ENCODE measurements at places on chromosomes 7 and 10.

GRCh38 chr10:126387041-126387921, 996 bp downstream of the ADAM12 start:
- DNase-seq, result no peak

- no peak for DNase-seq
These were observed 24.6 kb downstream of the GLRX3 start for GRCh38 chr10:130160775-130161174.

DNA sequence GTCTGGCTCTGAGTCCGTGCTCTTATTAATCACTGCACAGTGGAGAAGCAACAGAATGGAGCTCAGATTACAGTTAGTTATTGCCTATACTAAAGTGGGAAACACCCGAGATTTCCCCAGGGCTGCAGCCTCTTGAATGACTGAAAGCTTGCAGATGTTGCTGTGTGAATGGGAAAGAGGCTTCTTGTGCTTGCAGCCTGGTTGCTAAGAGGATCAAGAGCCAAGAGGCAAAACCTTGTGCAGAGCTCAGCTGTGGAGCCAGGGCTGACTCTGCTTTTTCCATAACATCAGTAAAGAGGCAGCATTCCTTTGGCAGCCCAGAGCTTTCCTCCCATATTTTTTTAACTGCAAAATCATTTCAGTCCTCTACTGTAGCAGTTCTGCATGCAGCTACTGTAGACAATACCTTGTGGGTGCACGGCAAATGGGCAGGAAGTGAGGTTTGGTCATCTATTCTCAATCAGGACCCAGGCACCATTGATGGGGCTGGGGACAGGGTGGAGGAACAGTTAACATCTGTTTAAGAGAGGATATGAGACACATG, 86.5 kb downstream of the RALA start:
- DNase-seq, result no peak

GRCh38 chr7:27108390-27109127, 6.1 kb upstream of the HOXA2 start:
- DNase-seq, result no peak

DNA sequence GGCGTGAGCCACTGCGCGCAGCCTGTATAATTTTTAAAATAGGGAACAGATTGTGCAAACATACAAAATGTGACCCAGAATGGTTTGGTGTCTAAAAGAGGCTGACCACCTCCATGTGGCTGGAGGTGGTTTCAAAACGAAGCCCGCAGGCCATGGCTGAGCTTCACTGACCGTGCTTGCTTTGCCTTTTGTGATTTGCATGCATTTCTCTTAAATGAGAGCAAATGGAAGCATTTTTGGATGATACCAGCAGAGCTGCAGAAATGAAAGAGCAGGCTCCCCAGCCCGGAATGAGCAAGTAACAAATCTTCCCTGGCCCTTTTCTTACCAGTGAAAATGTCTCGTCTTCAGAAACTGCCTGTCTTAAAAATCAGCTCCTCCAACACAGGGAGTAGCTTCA, 239.9 kb downstream of the CAMK1D start:
- no peak for DNase-seq

DNA sequence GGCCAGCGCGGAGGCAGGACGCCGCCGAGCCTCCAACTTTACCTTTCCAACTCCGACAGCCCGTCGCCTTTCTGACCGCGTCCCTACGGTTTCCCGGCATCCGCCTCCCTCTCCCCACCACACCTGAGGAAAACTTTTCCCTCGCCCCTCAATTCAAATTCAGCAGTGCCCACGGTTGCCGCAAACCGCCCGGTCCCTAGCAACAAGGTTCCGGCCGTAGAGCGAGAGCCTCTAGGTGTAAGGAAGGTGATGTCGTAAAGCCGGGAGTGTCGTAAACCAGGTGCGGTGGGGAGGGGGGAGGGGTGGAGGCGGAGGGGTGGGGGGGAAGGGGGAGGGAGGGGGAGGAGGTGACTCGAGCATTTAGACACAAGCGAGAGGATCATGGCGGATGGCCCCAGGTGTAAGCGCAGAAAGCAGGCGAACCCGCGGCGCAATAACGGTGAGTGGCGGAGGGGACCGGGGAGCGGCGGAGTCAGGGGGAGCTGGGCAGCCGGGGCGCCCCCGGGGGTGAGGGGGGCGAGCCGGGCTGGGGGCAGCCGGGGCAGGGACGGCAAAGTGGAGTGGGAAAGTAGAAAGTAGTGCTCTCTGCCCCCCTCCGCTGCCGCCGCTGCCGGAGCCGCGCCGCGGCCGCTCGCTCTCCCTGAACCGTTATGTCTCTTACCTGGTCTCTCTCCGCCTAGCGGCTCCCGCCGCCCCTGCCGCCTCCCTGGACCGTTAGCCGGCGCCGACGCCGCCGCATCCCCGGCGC, at the start of gene ZEB1:
Gene ZEB1, plus strand, starts transcription at position 363 of the 748 bp plus-strand sequence. Its CDS starts 19 bp downstream, at position 382.
- peak; percentile 78 for DNase-seq

DNA sequence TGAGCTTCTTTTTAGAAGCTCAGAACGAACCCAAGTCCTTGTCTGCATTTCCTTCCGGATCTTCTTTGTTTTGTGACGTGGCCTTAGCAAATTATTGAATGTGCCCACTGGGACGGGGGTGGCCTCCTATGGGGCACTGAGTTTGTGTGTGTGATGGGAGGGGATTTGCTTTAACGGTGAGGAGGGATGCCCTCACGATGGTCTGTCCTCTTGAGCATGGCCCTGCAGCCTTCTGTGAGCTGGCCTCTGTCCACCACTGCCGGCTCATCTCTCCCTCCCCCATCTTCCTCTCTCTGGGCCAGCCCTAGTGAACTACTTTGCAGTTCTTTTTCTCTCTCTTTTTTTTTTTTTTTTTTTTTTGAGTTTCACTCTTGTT, 62.9 kb upstream of the MKRN1 start:
- no peak for DNase-seq

DNA sequence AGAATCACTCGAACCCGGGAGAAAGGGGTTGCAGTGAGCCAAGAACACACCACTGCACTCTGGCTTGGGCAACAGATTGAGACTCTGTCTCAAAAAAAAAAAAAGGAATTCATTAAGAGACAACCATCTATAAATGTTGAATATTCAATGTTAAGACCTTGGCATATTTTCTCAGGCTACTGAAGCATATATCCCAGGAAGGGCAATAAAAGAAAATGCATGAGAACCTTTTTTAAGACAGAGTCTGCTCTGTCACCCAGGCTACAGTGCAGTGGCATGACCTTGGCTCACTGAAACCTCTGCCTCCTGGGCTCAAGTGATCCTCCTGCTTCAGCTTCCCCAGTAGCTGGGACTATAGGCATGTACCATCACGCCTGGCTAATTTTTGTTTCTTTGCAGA, 165.0 kb downstream of the JMJD1C start:
- no peak for DNase-seq
